ENCODE measurements at places on chromosomes 5 and 9.

GRCh38 chr9:120187758-120188157 lies 392.2 kb downstream of the CDK5RAP2 start:
- DNase-seq, result no peak

- no peak for DNase-seq
These were observed 82.6 kb upstream of the LMX1B start for GRCh38 chr9:126531035-126531571.

DNA sequence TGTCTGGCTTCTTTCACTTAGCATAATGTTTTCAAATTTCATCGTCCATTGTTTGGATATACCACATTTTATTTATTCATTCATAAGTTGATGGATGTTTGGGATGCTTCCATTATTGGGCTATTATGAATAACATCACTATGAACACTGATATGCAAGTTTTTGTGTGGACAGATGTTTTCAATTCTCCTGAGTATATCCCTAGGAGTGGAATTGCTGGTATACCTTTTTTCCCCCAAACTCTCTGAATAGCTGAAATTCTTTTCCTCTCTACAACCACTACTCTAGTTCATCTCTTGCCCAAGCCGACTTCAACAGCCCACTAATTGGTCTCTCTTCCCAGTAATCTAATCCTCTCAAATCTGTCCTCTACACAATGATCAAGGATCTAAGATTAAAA lies 4.7 kb upstream of the ZFR start:
- DNase-seq, result no peak

- no peak for DNase-seq
These were observed 30.3 kb downstream of the GOLPH3 start for GRCh38 chr5:32143617-32144377.

GRCh38 chr9:87327575-87328125 lies 170.0 kb upstream of the DAPK1 start:
- DNase-seq, result no peak

DNA sequence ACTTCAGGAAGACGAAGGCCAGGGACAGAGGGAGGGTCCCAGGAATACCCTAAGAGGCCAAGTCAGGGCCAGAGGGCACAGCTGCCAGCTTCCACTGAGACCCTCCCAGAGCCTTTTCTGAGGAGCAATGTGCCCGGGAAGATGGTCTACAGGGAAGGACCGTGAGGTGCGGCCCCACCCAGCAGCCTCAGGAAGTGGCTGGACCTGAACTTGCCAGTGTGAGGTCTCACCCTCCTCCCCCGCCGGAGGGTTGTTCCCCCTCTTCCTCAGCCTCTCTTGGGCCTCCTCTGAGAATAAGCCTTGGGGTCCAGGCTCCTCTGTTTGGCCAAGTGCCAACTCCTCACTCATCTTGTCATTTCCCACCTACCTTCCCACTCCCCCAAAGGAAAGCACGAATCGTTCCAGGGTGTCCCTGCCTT lies 13.4 kb upstream of the SLC25A51 start:
- DNase-seq, result no peak

- no peak for DNase-seq
These were observed 84.6 kb upstream of the ANXA1 start for GRCh38 chr9:73067074-73067473.

DNA sequence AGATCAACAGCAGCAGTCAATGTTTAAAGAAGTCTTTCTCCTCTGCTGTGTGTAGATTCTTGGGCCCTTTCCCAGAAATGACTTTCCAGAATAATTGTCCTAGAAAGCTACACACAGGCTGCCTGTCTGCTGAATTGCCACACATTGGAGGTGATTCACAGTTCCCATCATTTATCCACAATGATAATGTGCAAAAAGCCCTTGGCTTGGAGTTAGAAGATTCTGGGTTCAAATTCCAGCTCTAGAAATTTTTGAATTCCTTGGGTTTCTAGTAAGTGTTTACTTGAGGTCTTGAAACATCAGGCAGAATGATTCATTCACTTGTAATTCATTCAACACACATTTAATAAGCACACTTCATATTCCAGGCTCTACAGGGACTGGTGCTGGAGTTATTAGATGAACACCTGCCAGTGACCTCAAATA lies 28.6 kb upstream of the EPB41L4B start:
- DNase-seq, result no peak

All from left renal cortex interstitium (tissue), 4 donors.